HuH-7 (cell line): ENCODE measurements at places on chromosomes 4 and X.

DNA sequence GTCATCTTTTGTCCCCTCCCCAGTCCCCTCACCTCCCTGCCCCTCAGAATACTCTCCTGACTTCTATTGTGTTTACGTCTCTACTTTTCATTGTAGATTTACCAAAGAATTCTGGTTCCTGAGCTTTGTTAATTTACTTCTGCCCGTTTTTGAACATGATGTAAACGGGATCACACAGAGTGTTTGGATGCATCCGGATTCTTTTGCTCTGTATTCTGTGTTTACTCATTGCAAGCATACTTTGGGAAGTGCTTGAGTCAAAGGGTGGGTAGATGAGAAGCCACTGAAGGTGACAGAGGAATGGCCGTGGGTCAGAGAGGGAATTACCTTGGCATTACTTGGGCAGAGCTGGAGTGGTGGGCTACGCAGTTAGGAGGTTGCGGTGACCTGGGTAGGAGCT, 18.0 kb downstream of the CLCN4 start:
- DNase-seq = no peak

GRCh38 chr4:164772076-164772475, 18.1 kb downstream of the SMIM31 start:
- DNase-seq = no peak

DNA sequence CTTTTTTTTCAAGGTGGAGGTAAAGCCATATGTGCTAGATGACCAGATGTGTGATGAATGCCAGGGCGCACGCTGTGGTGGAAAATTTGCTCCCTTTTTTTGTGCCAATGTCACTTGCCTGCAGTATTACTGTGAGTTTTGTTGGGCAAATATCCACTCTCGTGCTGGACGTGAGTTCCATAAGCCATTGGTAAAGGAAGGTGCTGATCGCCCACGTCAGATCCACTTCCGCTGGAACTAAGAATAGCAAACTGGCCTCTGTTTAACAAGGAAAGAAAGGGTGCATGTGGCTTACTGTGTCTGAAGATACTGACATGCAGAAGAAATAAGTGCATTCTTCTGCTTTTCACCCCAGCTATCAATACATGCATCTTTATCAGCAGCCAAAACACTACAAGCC, 63.9 kb downstream of the CPEB2 start:
- DNase-seq = no peak

GRCh38 chr4:12689457-12689856, 794.7 kb downstream of the RAB28 start:
- DNase-seq = no peak
